ENCODE measurements at places on chromosomes 6 and 20.
A peak's percentile ranks its signal among the peaks of the same experiment; 100 is the strongest.

GRCh38 chr20:34708621-34709043 is 4.5 kb downstream of the TP53INP2 start:
- DNase-seq = peak; percentile 51

GRCh38 chr20:4787069-4787468 is 65.4 kb downstream of the PRND start:
- DNase-seq = no peak

GRCh38 chr20:48661575-48662455 is 166.0 kb downstream of the PREX1 start:
- DNase-seq = no peak

DNA sequence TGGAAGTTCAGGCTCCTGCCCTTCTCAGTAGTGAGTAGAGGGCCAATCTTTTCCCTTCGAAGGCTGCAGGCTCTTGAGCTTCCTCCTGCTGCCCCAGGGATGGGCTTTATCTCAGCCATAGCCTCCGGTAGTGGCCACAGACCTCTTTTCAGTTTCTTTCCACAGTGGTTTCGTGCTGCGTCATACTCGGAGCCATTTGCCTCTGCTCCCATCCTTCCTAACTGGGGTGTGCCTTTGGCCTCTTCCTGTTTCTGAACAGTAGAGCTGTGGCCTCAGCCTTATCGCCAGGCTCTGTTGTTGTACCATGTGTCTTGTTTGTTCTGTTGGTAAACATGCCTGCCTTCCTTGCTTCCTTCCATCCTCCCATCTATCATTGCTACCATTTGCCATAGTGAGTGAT is 54.1 kb downstream of the TULP4 start:
- no peak for DNase-seq

DNA sequence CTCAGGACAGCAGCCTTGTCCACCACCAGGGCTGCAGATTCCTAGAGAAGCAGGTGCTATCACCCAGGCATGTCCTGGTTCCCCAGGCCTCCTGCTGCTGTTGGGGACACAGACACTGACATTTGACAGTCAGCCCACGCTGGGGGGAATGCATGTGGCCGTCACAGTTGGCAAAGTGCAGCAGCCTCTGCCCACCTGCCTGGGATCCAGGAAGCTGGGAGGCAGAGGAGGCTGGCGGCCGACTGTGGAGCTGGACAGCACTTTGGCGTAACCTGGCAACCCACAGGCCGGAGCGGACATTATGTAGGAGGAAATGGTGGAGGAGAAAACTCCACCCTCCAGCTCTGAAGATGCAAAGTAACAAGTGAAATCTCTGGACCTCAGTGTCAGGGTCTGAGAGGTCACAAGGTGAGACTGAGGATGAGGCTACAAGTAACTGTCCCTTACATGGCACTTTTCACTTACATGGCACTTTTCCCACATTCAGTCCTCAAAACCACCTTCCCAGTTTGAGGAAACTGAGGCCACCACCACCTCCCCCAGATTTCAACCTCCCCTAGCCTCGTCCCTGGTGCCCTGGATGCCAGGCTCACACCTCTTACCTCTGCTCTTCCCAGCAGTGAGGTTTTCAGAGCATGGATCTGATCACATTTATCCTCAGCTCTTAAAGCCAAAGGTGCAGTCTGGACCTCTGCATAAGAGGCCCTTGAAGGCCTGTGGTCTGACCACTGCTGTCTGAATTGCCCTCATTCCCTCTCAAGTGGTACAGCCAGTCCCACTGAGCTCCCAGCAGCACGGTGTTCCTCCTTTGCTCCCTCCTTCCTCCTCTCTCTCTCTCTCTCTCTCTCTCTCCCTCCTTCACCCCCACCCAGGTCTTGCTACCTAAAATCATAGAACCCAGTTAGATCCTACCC is 8.7 kb downstream of the MAP1LC3A start:
- DNase-seq = no peak

DNA sequence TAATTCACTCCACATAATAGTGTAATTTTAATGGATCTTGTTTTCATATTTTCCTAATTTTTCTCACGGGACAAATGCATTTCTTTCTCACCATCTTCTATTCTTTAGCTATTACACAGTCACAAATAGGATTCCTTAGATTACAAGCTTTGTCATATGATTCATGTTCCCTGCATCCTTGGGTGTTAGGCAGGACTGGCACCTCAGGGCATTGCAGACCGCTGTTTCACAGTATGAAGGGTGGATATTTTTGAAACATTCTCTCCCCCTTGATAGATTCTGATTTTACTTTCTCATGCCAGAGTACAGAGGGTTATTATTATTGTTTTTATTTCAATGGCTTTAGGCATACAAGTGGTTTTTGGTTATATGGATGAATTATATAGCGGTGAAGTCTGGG is 602.5 kb downstream of the PHF3 start:
- DNase-seq = no peak

DNA sequence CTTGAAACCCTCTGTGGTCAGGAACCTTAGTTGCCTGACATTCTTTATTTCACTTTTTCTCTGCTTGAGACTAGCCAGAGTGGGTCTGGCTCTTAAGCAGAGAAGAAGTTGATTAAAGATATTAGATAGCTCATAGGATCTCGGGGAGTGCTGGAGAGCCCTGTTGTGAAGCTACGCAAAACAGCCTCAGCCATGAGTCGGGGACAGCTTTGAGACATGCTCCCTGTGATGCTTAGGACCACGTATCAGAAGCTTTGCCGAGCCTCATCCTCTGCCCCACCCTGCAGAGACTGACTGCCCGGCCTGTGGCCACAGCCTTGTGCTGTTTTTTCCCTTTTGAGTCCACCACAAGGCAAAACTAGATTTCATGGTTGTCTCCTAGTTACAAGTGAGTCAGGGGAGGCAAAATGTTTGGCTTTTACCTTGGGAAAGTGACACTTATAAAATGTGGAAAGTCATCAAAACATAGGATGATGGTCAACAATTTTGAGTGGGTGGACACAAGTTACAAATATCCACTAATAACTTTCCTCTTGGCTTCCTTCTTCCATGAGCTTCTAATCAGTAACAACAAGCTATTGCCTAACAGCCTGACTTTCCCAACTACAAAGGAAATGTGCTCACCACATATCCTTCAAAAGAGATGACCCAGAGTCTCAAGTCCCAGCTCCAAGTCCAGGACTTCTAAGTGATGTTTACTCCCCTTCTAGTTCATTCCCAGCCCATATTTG is 108.4 kb downstream of the JAG1 start:
- DNase-seq = no peak

DNA sequence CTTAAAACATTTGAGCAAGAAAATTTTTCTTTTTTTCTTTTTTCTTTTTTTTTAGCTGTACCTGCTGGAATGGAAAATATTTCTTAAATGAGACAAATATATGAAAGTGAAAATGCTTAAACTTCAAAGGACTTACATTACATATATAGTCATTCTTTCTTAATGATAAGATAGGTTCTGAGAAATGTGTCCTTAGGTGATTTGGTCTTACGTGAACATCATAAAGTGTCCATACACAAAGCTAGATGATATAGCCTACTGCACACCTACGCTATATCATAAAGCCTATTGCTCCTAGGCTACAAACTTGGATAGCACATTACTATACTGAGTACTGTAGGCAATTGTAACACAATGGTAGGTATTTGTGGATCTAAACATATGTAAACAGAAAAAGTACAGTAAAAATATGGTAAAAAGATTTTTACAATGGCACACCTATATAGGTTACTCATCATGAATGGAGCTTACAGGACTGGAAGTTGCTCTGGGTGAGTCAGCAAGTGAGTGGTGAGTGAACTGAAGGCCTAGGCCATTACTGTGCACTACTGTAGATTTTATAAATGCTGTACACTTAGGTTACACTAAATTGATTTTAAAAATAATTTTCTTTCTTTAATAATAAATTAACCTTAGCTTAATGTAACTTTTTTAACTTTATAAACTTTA is 54.6 kb downstream of the RPP21 start:
- no peak for DNase-seq
